ENCODE measurements at places on chromosomes 12 and 14.

DNA sequence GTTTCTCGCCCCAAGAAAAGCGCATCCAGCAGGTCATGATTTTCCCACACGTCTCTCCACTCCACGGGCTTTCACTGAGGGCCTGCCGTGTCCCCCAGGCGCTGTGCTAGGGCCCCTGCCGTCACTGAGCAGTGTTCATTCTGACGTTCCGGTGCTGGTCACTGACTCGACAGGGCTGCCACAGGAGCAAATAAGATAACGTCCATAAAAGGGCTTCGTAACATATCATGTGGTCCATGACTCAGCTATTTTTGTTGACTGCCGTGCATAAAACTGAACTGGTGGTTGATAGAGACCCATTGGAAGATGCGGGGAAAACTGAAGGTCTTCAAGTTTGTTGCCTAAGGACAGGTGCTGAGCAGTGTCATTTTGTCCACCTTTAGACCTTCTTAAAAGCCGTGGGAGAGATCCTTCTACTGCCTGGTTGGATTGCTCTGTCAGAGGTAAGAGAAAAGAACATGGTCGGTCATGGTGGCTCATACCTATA, 46.3 kb downstream of the ADGRD1 start:
- no peak for DNase-seq

DNA sequence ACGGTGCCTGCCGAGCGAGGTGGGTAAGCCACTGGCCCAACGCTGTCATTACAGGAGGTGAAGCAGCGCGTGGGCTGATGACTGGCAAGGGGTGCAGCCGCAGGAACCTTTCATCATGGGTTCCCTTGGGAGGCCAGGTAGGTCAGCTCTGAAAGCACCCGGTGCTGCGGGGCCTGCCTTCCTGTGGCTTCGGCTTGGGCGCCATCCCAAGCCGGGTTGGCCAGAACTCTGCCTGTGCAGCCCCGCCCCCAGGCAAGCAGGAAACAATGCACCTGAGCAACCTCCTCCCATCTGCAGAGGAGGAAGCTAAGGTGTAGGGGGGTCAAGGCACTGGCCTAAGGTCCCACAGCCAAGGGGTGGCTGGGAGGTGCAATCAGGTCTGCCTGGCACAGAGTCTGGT, 20.0 kb upstream of the HHIPL1 start:
- no peak for DNase-seq

DNA sequence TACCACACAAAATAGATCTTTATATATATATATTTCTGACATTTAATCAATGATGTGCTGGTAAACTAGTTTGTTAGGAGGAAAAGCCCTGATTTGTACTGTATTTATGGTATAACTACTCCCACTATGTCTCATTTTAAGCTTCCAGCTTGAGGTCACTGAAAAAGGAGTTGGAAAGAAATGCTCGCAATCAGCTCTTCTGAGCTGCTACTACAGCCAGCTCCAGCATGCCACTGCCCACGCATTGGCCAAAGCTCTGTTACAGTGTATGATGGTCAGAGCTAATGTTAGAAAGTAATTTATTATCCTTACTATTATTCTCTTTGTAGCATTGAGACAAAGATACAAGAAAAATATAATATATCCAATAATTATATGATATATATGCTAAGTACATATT, 55.0 kb upstream of the PCED1B start:
- DNase-seq: no peak

GRCh38 chr14:101878211-101878821, 86.1 kb upstream of the DYNC1H1 start:
- no peak for DNase-seq

- DNase-seq: no peak
These were observed 33.5 kb upstream of the CHST11 start for GRCh38 chr12:104423273-104423672.

- no peak for DNase-seq
These were observed 537.1 kb upstream of the SEL1L start for GRCh38 chr14:82070753-82071152.

- DNase-seq: no peak
These were observed 52.5 kb downstream of the C12orf75 start for GRCh38 chr12:105382771-105383622.

GRCh38 chr12:47308672-47309071, 228.9 kb upstream of the AMIGO2 start:
- DNase-seq: no peak

DNA sequence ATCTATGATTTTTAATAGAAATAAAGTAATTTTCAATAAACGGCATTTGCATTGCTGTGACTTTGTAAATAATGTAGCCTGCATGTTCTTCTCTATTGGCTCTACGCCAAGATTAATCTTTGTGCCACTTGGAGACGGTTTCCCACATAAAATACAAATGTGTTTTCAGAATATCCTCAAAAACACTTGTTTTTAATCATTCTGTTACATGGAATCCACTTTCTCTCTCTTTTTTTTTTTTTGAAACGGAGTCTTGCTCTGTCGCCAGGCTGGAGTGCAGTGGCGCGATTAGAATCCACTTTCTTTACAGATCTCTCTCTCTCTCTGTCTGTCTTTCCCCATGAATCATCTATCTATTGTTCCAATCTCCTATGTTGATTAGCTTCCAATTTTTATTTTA, 22.8 kb upstream of the SSPN start:
- DNase-seq: no peak

- DNase-seq: no peak
These were observed 64.7 kb upstream of the JDP2 start for GRCh38 chr14:75363130-75363529.

DNA sequence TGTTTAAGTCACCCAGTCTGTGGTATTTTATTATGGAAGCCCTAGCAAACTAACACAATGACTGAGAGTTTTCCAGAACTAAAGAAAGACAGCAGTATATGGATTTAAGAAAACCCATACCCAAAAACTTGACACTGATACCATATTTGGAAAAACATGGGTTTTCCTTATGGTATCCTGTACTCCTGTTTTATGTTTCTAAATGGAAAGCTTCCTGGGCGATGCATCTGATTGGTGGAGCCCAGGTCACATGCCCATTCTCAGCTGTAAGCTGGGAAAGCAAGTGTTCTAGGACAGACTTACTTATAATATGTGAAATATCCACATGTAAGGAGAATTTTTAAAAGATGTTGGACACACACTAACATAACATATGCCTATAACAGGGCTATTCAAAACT, 4.5 kb upstream of the RNASE4 start:
- no peak for DNase-seq

GRCh38 chr12:124689631-124690030, 122.2 kb upstream of the NCOR2 start:
- DNase-seq: no peak

- no peak for DNase-seq
These were observed 356.5 kb upstream of the ATP2B1 start for GRCh38 chr12:90064852-90065801.

GRCh38 chr12:111846016-111846415, 4.0 kb downstream of the MAPKAPK5 start:
- no peak for DNase-seq
